CD4-positive, alpha-beta T cell treated with Interleukin-21 for 1 hour (primary cell): ENCODE measurements at places on chromosomes 7 and 10.

DNA sequence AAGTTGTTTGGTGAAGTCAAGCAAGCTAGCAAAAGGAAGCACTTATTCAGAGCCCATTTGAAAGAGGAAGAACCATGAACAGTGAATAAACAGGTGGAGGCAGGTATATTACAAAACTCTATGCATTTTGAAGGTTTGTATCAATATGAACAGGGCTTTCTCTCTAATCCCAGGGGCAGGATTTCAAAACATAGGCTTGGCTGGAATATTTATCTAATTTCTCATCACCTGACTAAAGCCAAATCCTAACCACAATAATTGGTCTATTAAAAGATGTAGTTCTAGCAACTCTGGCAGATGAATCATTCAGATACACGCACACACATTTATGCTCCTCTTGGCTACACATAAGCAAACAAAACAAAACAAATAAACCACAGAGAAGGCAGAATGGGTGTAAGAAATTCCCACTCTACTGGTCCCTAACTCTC lies 554.4 kb downstream of the INHBA start:
- DNase-seq: no peak

GRCh38 chr10:73248259-73248724 lies 1.2 kb upstream of the DNAJC9 start:
- DNase-seq: no peak

DNA sequence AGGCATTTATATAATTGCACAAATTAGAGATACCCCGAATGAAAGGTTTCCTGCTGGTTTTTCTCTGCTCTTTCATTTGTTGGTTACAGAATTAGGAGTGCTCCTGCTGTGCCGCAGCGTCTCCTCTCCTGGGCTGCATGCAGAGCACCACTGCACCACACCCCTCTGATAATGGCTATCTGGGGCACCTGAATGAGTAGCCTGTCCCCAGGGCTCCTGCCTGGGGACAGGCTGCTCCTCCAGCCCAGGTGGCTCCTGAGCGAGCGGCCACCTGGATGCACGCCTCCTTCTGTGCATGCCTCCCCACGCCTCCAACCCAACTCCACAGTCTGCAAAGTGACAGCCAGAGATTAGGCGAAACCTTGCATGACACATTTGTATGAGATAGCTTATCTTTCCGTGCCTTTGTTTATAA lies 242.6 kb upstream of the FZD8 start:
- DNase-seq: no peak

DNA sequence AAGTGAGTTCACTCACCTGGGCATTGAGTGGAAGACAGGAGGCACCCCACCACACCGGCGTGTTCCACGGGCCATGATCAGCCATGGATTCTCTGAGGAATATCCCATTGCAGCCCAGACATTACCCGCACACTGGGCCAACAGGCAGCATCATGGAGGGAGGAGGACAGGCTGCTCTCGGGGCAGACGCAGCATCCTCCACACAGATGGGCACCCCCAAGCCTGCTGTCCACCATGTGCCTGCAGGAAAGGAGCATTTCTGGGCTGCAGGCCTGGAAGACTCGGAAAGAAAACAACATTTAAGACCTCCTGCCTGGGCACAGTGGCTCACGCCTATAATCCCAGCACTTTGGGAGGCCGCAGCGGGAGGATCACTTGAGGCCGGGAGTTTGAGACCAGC lies 71.0 kb upstream of the SH2B2 start:
- DNase-seq: no peak

- no peak for DNase-seq
Measured at GRCh38 chr7:20696803-20697333, 81.4 kb downstream of the ABCB5 start.

GRCh38 chr10:124741922-124742412 lies 2.2 kb downstream of the FAM53B start:
- DNase-seq: no peak

GRCh38 chr10:35685402-35685801 lies 43.3 kb upstream of the FZD8 start:
- DNase-seq: no peak

DNA sequence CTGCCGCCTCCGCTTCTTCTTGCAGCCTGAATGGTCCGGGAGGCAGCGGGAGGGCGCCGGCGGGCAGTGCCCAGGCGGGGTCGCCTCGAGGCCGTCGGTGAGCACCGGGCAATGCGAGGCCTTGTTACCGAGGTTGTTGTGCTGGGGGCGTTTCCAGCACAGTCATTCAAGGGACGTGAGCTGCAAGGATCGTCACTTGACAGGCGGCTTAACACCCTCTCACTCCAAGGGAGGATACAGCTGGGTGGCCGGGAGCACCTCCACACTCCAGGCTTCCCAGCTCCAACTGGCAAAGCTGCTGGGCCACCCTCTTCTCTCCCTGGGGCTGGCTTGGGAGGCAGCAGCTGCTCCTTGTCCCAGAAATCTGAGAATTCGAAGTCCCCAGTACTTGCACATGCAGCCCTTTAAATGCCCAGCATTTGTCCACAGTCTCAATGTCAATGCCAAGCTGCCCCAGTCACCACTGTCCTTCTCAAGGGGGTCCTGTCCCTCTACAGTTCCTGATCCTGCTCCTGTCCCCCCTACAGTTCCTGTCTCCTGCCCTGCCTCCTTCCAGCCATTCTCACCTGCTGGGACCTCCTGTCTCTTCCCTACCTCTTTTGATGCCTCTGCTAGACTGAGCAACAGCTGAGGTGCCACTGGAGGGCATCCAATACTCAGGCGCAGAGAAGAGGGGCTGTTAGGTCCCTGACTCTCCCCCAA lies 4.4 kb upstream of the HOXA11 start:
- DNase-seq: no peak

- DNase-seq: no peak
Measured at GRCh38 chr10:46091828-46092523, 45.9 kb upstream of the MSMB start.

DNA sequence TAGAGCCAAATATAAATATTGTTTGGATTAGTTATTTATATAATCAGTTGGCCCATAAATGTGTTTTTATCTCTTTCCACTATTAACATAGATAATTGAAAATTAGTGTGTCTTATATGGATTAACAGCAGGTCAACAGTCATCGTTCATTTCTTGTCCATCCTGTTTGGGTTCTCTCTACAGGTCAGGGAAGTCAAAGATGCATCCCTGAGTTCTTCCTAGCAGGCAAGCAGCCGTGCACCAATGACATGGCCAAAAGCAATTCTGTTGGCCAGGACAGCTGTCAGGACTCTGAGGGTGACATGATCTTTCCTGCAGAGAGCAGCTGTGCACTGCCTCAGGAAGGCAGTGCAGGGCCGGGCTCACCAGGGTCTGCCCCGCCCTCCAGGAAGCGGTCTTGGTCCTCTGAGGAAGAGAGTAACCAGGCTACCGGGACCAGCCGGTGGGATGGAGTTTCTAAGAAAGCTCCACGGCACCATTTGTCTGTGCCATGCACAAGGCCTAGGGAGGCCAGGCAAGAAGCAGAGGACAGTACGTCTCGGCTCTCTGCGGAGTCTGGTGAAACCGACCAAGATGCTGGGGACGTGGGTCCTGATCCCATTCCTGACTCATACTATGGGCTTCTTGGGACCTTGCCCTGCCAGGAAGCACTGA lies 15.9 kb downstream of the FBH1 start:
- no peak for DNase-seq
